WTC11 (cell line): ENCODE measurements at places on chromosomes 3 and 15.

- peak; percentile 53 for DNase-seq
Measured at GRCh38 chr15:41511331-41511898, 2.2 kb downstream of the LTK start.

- DNase-seq, result peak; percentile 76
Measured at GRCh38 chr3:192467230-192468140, 259.9 kb downstream of the FGF12 start.

GRCh38 chr3:72261566-72262564, 476.9 kb upstream of the PROK2 start:
- DNase-seq, result no peak

GRCh38 chr3:197408177-197408957, 110.0 kb upstream of the DLG1 start:
- DNase-seq, result no peak
